ENCODE measurements at places on chromosomes 5 and 9. TPM values are rescaled to one million over a fixed set of nuclear protein-coding genes. Genes with fewer than 3 reads are reported as not detected.

Gene ADCY2
- total RNA-seq = not detected

Gene HTR4
- not detected for total RNA-seq

Gene PRUNE2
- total RNA-seq = 0.24 TPM

Gene RASGRF2
- total RNA-seq = 7.6 TPM

Gene PCDH12
- total RNA-seq = 4.3 TPM

Gene SELENOP
- not detected for total RNA-seq

All from activated T-helper 17 cell treated with anti-CD3 and anti-CD28 coated beads, Interleukin-2, amount 50 U/mL, for 72 hours (primary cell).